ENCODE measurements at places on chromosomes 2 and 18. TPM values are rescaled to one million over a fixed set of nuclear protein-coding genes. Genes with fewer than 3 reads are reported as not detected.

DNA sequence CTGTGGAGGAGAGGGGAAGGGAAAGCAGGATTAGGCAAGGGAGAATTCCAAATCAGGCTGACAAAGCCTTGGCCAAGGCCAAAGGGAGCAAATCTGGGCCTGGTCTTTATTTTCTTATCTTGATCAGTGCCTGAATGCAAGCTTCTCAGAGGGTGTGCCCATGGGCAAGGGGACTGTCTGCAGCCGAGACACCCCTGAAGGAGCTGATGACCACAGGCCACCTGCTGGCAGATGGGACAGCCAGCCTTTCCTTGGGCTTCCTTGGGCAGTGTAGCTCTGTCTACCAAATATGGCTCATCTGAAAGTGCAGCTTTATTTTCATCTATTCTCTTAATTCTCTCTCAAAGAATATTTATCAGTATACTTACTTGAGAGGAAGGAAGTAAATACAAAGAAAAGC, 117.0 kb downstream of the PKP4 start:
- no peak for DNase-seq

The ITGB6 gene
- total RNA-seq, result not detected

DNA sequence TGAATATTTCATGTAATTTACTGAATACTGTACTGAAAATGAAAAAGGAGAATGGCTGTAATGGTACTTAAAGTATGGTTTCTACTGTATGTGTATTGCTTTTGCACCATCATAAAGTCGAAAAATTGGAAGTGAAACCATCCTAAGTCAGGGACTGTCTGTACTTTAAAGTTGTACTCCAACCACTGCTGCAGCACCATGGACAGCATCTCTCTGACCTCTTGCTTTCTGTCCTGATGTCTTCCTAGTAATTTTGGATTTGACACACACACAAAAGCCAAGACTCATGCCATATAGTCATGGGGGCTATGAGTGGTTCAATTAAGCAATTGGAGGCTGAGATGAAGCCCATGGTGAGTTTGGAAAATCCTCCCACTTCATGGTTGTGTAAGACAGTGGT, 256.3 kb upstream of the PKDCC start:
- no peak for DNase-seq

GRCh38 chr2:239928391-239929350, 96.5 kb downstream of the NDUFA10 start:
- no peak for DNase-seq

The SLC4A3 gene
- not detected for total RNA-seq

- DNase-seq, result peak; percentile 1
Measured at GRCh38 chr18:8525692-8526091, 83.5 kb upstream of the RAB12 start.

The DNAJC5G gene
- total RNA-seq, result 0.31 TPM

The COBLL1 gene
- total RNA-seq, result 0.58 TPM

The FZD7 gene
- total RNA-seq, result 1.1 TPM

DNA sequence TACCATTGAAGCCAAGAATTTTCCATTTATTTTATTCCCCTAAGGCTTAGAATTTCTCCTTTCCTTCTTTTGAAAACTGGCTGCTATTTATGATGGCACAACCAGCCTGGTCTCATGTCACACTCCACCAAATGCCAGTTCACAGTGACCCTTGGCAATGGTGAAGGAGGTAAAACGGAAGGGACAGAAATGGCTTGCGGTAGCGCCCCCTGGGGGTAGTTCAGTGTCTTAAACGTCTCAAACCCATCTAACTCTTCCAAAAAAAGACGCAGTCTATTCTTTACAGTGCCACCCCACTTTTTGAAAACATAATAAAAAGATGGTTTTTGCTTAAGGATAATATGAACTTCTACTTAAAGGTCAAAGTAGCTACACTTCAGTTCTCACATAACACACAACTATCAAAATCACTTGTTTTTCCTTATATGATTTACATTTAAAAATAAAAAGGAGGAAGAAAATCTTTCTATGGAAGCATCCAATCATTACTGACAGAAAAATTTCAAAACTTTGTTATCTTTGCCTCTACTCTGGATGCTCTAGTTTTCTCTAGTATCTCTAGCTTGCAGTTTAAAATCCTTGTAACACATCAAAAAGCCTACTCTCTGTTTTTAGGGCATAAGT, 28.0 kb downstream of the PNO1 start:
- DNase-seq, result peak; percentile 73

The MPP4 gene
- total RNA-seq, result not detected

GRCh38 chr2:233566141-233566956, at the start of gene USP40:
Gene USP40 (minus strand): TSS chr2:233566782. CDS start chr2:233565554, 1,228 bp downstream.
- peak; percentile 57 for DNase-seq

DNA sequence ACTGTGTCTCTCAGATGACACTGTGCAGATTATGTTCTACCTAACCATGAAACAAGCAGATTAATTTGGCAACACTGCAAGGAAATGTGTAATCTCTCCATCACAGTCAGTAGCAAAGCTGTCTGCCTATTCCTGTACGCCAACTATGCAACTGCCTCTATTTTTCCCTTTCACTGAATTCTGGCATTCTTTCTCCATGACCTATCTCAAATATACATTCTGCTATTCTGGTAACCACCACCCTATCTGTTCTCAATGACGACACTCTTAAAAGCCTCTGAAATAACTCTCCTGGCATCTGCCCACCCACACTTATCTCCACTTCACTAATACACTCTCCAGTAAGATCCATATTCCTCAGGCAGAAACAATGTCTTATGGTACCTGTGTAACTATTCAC, 78.7 kb downstream of the ABCA12 start:
- DNase-seq, result no peak

GRCh38 chr2:105490204-105490603, 91.4 kb upstream of the FHL2 start:
- DNase-seq, result no peak

The PASK gene
- total RNA-seq, result 171 TPM

GRCh38 chr2:54977149-54977548, 73.1 kb downstream of the RTN4 start:
- no peak for DNase-seq

DNA sequence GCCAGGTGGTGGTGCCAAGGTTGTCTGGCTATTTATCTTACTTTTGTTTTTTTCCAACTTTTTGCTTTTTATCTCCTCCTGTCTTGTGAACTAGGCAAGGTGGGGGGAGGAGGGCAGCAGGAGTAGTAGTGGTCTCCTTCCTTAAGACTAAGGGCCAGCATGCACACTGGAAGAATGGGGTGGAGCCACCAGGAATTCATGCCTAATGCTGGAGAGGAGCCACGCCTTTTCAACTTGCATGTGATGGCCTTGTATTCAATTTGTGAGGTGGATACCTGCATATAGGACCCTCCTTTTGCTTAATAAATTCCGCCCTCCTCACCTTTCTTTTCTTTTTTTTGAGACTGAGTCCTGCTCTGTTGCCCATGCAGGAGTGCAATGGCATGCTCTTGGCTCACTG, 37.6 kb upstream of the CLASP1 start:
- no peak for DNase-seq

GRCh38 chr2:8398040-8398668, 283.7 kb upstream of the ID2 start:
- DNase-seq, result no peak

GRCh38 chr2:112957511-112957910, 20.3 kb upstream of the IL36G start:
- DNase-seq, result no peak

The MSTN gene
- not detected for total RNA-seq

All from activated T-cell treated with anti-CD3 and anti-CD28 coated beads, Interleukin-2, amount 50 U/mL, for 72 hours (primary cell).